ENCODE measurements at places on chromosomes 3 and 15. TPM values are rescaled to one million over a fixed set of nuclear protein-coding genes. Genes with fewer than 3 reads are reported as not detected.

Gene ULK3
- 78.5 TPM for total RNA-seq

DNA sequence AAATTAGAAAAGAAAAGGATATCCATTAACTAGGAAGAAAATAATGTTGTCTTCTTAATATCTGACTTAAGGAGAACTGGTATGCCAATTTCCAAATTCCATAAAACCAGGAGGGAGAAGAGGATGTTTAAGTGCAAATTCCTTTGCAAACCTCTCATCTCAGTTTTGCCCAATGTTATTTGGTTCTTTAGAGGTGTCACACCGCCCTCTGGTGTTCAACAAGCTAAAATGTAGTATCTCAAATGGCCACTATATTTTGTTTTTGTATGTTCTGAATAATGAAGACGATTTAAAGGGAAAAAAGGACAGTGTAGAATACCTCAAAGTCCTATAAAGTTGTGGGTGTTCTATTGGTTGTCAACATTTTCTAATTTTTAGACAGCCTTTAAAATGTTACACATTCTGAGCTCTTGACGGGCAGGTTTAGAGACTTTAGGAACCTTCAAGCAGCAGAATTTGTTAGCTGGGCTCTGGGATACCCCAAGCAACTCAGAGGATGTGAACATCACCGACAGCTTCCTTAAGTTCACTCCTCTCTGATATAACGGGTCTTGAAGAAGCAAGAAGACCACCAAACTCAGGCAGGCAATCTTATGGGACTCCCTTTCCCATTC, 458.3 kb downstream of the MFSD1 start:
- peak; percentile 50 for DNase-seq

- DNase-seq = no peak
Measured at GRCh38 chr3:142947799-142948575, 15.5 kb downstream of the PAQR9 start.

DNA sequence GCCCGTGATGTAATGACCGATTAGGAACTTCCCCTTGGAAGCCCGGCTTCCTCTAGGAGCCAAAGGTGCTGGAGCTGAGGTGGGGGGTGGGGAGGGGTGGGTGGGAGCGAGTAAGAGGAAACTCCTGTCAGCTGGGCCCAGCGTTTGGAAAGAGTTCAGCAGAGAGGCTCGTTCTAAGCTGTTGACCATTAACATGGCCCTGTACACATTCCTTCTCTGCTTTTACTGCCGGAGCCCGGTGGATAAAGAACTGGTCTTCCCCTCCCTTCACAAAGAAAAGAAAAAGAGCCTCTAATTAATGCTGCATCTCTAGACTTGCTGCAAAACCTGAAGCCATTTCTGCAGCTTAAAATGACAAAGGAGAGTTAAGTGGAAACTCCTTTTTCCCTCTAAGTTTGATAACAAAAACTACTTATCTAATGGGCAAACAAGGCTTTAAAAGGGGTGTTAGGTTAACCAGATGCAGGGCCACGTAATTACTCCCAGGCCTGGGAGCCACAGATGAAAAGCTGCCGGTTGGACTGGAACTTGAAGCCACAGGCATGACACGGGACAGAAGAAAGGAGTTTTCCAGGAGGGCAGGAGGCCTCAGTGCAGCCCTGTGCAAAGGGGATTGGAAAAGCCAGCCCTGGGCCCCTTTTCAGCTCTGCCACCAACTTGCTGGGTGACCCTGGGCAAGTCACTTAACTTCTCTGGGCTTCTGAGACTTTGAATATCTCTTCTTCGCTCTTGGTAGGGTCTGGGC, 71.3 kb downstream of the SMAD6 start:
- DNase-seq = peak; percentile 52

DNA sequence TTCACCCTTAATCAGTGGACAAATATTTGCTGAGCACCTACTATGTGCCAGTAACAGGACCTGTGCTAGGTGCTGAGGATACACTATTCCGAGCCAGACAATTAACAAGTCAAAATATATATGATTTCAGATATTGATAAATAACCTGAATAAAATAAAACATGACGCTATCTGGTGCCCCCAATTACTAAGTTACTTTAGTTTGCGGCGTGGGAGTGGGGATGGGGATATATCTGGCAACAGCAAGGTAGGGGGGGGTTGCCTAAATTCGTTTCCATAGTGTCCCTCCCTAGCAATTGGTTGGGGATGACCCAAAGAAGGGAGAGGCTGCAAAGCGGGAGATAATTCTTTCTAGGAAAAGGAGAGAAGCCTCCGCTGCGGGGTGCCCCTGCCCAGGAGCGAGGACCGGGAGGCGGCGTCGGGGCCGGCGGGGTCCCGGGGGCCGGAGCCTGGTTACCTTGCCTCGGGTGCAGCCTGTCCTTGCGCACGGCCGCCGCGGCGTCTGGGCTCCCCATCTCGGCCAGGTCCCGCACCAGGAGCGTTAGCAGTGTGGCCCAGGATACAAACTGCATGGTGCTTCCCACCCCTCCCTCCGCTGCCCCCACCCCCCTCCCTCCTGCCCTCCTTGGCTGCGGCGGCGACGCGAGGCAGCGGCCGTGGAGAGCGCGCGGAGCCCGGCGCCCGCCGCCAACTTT, 567 bp downstream of the ADAMTS9 start:
- no peak for DNase-seq

DNA sequence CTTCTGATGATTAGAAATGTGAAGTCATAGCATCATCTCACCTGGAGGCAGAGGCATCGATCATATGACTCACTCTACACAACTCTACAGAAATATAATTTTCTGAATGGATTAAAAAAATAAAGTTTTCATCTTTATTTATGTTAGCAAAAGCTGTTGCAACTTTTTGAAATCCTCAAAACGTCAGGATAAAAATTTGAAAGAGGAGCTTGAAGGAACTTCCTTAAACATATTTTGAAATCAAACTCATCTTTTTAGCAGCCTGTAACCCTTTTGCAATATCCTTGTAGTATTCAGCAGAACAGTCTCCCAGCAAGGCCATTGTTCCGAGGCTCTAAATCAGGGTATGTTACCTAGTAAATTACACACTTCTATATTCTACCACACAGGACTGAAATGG, 985.4 kb downstream of the PLOD2 start:
- DNase-seq = no peak

DNA sequence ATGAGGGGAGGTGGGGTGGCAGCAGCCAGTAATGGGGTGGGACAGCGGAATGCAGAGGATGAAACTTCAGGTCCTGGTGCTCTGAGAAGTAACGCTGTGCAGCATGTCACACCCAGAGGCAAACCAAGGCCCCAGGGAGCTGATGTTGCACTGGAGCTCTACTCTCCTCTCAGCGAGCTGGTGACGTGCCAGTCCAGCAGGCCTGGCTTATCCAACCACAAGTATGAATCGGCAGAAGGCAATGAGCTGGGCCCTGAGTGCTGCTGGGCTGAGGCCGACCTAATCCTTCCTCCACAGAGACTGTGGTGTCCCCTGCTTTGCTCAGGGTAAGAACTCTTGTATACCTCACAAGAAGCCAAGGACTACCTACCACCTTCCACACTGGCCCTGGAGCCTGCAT, 30.5 kb downstream of the CD86 start:
- no peak for DNase-seq

Gene GADL1
- total RNA-seq = not detected

Gene CLDN18
- 3.1 TPM for total RNA-seq

Gene DUOXA1
- total RNA-seq = 0.31 TPM

DNA sequence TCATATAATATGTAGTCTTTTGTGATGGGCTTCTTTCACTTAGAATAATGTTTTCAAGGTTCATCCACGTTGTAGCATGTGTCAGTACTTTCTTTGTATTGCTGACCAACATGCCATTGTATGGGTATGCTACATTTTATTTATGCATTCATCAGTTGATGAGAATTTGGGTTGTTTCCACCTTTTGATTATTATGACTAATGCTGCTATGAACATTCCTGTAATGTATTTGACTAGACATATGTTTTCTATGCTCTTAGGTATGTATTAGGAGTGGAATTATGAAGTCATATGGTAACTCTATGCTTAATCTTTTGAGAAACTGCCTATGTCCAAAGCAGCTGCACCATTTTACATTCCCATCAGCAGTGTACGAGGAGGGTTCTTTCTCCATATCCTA, 3.2 kb upstream of the PODXL2 start:
- no peak for DNase-seq

Gene ECE2
- 1.4 TPM for total RNA-seq

DNA sequence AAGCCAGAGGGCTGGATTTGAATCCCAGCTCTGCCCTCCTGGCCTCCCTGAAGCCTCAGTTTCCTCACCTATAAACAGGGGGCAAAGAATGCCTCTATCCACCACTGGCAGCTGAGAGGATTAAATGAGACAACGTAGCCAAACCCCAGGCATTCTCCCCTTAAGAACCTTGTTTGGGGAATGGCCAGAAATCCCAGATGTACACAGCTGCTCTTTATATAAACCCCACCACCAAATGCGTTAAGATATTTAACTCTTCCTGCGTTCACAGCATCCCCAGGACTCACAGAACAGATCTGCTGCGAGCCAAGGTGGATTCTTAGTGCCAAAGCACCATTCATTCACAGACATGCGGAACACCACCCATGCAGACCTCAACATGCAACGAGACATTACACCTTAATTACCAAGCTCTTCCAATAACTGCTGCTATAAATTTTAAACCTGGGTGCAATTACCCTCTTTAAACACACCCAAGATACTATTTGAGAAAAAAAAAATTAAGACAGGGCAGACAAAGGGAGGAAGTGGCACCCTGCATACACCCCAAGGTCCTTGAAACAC, 5.2 kb downstream of the TLE3 start:
- DNase-seq = no peak

DNA sequence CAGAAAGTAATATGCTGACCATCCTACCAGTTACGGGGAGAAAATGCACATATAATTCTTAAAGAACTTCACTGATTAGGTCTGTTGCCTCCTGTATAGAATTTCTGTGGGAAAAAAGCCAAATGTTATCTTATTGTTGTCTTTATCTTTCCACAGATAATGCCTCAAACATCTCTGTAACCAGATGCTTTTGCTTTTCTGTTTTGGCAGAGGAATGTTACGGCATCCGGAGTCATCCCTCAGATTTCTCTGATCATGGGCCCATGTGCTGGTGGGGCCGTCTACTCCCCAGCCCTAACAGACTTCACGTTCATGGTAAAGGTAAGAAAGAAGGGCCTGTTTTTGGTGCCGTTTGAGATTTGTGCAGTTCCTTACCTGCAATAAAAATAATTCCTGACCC, 33.5 kb downstream of the PCCB start:
- DNase-seq = no peak

DNA sequence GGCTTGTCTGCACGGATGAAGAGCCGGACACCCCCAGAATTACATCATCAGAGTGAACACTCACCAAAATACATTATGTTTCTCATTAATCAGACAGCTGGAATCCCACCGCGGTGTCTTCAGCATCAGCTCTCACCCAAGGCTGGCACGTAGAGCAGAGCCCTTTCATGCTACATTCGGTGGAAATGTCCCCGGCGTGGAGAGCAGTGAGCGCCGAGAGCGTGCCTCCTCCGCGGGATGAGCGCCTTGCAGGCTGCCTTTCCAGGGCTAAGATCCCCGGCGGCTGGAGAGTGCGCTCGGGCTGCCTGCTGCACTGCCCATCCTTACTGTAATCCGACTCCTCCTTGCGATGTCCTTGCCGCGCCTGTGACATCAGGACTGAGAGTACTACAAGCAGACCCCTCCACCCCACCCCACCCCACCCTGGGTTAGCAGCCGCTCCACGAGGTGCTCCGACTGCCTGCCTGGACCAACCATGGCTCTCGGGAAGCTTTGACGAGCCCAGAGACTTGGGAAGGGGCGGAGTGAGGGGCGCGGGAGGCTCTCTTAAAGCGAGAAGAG, at the start of gene ZNF385D:
Gene ZNF385D (minus strand): TSS at position 380 of the 561 bp plus-strand sequence. CDS start 294 bp downstream, at position 86.
- DNase-seq = peak; percentile 75

Gene FGF12
- total RNA-seq = 2.3 TPM

Gene HACL1
- total RNA-seq = 44.3 TPM

DNA sequence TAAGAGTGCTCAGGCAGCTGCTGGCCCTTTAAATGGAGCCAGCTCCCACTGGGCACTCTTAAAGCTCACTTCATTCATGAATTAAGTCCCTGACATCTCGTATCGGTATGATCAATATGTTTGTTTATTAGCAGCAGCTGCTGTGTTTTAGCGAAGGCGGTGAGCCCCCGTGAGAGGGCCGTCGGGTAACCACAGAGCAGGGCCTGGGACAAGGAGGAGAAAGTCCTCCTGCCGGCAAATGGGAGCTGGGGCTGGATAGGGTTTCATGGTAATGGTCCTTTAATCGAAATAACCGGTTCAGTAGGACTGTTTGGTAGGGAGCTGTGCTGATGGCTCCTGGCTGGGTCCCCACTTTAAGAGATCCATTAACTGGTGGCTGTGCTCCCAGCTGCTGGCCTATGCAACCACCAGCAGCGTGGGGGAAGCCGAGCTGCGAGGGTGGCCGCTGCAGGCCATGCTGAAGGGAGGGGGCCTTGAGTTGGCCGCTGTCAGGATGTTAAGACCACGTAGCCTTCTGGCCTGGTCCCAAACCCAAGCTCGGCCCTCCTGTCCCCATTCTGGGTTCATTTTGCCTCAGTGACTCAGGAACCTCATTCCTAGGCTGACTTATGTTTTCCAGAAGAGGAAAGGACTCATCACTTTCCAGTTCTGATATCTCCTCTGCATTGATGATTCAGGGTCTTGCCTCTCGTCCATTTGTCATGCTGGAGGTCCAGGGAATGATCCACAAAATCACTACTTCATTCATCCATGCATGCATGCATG, 67.6 kb upstream of the NTRK3 start:
- no peak for DNase-seq

DNA sequence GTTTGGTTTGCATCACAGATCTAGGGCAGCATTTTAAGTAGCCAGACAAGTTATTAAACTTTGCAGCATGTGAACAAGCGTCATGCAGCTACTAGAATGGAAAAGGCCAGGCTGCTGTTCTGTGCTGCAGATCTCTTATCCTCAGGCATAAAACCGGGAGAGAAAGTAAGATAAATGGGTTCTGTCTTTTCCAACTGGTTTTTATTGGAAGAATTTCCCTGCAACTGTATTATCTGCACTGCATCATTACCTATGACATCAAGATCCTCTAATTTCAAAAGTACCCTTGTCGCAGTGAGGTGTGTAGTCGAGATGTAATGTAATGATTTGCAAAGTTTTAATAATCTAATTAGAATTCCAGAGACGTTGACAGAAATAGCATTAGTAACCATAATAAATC, 240.3 kb downstream of the FEZF2 start:
- DNase-seq = no peak

Data from testis (tissue), 5 donors.